ENCODE measurements at places on chromosomes 3 and 15.

GRCh38 chr15:56460071-56460470 lies 4.9 kb downstream of the MNS1 start:
- DNase-seq = no peak

DNA sequence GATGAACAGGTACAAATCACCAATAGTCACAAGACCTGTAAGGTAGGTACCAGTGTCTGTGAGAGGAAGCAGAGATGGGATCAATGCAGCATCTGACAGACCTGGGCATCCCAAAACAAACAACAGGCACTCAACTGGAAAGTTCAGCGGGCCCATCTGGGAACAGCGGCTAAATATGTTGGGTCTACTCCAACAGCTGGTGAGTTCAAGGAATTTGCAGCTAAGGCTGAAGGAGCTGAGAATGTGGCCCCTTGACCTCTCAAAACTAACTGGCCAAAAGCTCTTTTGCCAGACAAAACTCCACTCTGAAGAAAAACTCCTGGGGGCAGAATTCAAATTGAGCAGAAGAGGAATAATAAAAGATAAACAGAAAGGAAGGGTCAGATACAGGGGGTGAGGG lies 24.4 kb downstream of the AVEN start:
- DNase-seq = no peak

DNA sequence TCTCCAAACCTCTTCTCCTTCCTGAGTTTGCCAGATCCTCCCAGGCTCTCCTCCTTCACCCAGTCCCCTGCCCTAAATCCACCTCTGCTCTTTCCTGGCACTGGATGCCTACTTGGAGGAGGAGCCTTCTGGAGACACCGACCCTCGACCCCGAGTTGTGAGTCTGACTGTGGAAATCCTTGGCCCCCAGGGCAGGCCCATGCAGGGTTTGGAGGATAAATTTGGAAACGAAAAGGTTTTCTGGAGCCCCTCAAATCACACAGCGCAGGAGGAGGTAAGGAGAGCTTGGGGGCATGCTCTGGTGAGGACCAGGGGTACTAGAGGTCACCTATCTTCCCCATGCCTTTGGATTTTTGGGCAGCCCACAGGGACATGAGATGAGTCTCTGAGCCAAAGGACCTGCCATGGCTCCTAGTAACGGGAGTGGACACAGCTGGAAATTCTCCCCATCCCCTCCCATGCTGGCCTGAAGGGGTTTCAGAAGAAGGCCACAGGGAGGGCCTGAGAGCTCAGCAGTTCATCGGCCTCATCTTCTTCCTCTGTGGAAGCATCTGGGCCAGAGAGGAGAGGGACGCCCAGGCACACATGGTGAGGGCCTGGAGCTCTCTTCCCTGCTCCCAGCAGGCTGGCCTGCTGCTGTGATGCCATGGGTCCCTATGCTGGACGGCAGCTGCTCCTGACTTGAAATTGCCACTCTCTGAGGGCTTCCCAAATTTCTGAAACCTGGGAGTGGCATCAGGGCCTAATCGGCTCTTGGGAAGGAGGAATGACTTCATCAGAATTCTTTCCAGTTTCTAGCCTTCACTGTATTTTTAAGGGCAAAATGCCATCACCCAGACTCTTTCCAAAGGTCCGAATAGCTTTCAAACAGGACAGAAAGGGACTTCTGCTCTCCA lies 68.6 kb upstream of the ITGA11 start:
- no peak for DNase-seq

- DNase-seq = no peak
Observed at GRCh38 chr15:42011074-42011473, 9.8 kb downstream of the PLA2G4E start.

- no peak for DNase-seq
Observed at GRCh38 chr15:99447497-99448371, 118.0 kb upstream of the MEF2A start.

- DNase-seq = no peak
Observed at GRCh38 chr3:101017017-101017416, 23.8 kb upstream of the ABI3BP start.

DNA sequence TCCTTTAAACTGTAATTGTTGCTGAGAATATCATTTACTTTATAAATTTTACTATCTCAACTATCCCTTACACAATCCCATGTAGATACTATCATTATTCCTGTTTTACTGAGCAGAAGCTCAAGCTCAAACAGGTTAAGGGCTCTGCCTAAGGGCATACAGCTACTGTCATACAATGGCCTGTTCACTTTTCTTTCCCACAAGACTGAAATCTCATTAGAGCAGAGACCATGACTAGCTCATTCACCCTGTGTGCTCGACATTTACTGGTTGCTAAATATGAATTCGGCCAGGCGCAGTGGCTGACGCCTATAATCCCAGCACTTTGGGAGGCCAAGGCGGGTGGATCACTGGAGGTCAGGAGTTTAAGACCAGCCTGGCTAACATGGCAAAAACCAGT lies 1.6 kb upstream of the MESP2 start:
- no peak for DNase-seq

DNA sequence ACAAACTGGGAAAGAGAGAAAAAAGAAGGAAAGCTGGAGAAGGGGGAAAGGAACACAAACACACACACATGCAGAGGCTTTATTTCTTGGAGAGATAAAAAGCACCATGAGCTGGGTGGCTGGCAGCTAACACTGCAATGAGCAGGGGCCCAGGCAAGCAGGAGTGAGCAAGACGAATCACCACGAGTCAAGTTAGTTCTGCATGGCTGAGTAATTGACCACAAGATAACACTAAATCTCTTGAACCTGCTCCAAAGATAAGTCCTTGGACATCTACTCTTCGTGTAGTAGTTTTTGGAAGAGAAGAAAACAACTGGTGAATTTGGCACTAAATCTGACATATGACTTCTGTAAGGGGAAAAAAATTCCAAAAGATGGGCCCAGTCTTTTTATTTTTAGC lies 100.9 kb downstream of the MYO5A start:
- no peak for DNase-seq

DNA sequence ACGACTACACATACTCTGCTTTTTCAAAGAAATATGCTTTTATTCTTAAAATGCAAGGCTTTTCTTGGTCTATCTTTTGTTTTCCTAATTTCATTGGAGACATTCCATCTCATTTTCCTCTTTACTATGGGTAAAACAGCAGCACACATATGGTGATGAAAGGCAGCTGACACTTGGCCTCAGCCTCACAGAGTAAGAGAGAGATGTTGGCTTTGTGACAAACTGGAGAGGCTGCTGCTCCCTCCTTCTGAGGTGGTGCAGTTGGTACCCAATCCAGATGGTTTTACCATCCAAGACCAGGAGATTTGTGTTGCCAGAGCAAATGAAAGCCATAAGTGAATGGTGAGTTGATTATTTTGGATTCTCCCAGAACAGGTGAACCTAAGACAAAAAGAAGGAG lies 13.2 kb upstream of the SLC2A2 start:
- no peak for DNase-seq

DNA sequence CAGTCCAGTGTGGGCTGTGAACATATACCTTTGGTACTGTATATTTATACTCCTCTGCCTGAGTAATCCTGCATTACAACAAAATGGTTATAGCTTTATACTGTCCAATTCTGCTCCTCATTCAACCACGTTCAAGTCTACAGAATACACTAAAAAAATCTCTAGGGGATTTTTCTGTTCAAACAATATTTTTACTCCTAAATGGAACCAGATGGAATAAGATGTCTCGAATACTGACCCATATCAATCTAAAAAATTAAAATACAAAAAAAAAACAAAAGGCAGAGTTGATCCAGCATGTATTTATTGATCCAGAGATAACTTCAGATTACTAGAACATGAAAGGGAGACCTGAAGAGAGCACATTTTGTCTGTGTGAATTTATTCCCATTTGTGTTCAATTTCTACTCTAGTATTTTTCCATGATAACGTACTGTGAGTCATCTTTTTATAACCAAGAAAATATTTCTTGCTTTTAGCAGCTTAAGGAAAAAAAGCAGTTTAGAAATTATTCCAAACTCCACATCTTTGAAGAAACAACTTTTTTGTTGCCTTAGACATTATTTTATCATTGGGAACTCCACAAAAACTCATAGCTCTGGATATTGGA lies 910.7 kb downstream of the TBL1XR1 start:
- no peak for DNase-seq

DNA sequence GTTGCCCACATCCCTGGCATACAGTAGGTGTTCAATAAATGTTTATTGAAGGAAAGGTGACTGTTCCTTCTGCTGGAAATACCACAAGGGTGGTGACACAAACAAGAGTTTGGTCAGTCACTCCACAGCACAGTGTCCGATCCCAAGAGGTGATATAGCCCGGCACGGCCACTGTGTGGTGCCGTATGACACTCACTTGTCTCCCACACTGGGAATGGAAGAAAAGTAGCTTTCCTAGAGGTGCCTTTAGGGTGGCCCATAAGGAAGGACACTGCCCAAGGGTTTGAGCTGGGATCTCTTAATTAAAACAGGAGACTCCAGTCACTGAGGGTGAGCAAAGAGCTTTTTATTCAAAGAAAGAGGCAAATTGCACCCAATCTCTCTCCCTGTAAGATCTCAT lies 40.5 kb downstream of the TGM4 start:
- DNase-seq = no peak

DNA sequence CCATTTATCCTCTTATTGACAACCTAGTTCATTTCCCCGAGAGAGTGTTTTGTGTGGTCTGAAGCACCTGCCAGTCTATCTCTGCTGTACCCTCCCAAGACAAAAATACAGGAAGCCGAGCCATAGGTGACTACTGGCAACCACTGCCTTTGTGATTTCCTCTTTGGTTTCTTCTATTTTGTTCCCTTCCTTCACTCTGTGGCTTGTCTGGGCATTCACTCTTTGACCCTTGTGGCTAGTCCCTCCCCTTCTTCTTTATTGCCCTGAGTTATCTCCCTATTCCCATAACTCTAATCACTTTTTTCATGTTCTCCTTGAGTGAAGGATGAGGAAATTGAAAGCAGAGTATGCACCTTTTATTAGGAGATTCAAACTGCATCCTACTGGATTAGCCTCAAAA lies at the start of gene ADGRG7:
ADGRG7 (plus strand) TSS at position 297 of the 400 bp plus-strand sequence. CDS start 256 bp downstream, outside the sequence.
- DNase-seq = no peak

- no peak for DNase-seq
Observed at GRCh38 chr3:182435860-182436259, 357.4 kb upstream of the ATP11B start.

GRCh38 chr15:70483513-70483912 lies 279.8 kb downstream of the UACA start:
- no peak for DNase-seq

GRCh38 chr15:78981532-78982313 lies 36.9 kb upstream of the CTSH start:
- DNase-seq = no peak

DNA sequence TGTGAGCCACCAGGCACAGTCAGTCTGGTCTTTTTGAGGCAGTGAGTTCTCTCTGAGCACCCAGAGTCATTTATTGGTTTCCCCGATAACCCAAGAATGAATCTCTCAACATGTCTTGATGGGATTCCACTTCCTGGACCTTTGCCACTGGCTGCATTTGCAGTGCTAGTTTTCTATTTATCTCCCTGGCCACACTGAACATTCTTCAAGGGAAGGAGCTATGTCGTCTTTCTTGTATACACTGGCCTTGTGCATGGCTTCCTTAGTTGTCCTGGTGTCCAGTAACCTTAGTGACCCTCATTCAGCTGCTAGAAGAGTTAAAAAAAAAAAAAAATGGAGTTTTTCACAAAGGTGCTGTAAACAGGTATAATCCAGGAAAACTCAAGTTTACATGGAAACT lies 64.9 kb upstream of the CMTM7 start:
- no peak for DNase-seq

- no peak for DNase-seq
Observed at GRCh38 chr3:138471481-138471880, 37.1 kb downstream of the ESYT3 start.

DNA sequence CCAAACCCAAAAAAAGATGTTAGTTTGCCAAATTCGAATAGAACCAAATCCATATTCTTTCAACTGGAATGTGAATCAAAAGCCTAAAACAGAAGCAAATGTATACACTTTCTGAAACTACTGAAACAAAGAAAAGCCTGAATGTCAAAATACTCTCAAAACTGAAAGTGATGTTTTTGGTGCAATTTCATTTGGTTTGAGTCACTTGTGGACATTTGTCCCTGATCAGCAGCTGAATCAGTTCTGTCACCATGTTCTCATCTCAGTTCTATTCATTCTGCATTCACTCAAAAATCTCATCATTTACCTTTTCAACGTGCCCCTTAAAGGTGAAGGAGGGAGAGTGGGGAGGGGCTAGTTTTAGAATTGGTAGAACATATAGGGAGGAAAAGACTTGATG lies 266.8 kb downstream of the ABHD5 start:
- no peak for DNase-seq

DNA sequence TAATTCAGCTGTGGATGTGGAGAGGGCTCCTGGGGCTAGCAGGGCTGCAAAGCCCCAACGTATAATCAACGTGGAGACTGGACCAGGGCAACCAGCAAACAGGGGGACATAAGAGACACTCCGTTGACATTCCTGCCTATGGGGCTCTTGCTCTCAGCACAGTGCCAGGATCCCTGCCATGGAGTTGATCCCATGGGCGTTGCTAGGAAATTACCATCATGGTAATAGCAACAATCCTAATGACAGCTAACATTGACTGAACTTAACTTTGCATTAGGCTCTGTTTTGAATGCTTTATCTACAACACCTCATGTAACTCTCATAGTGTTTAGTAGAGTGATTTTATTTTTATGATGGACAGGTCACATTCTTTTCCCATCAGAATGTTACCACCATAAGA lies 16.9 kb downstream of the GASK1A start:
- DNase-seq = no peak

DNA sequence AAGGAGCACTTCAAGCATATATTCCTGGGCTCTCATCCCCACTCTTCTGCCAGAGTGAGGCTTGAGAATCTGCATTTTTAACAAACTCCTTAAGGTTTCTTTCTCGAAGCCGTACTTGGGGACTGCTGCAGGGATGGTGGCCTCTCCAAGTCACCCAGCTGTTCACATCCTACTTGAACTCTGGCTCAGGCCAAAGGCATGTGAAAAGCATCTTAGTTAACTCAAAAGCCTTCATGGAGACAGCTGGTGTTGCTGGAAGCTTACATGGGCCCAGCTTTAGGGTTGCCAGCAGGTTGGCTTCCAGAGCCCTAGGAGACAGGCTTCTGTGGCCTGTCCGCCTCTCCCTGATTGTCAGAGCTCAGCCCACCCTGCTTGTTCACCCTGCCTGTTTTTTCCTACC lies 139.2 kb downstream of the THSD4 start:
- DNase-seq = no peak

- DNase-seq = no peak
Observed at GRCh38 chr3:52121813-52122212, 32.4 kb downstream of the POC1A start.

DNA sequence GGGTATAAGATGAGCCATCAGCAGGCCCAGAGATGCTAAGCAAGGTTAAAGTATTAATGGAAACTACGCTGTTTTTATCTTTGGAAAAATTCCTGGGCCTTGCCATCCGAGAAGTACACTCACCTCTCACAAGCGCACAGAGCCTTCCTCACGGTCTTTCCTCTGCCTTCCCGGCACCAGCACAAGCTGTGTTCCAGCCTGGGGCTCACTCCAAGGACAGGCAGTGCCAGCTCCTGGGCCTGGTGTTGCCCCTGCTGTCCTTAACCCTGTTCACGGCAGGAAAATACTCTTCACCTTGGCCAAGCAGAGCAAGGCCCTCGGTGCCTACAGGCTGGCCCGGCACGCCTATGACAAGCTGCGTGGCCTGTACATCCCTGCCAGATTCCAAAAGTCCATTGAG lies 14.3 kb upstream of the RHO start:
- no peak for DNase-seq

- no peak for DNase-seq
Observed at GRCh38 chr3:114846779-114847178, 300.3 kb downstream of the ZBTB20 start.
